B cell (primary cell): ENCODE measurements at places on chromosomes 6 and 20.

GRCh38 chr6:109125504-109125903 is 30.2 kb downstream of the CEP57L1 start:
- DNase-seq: no peak

- no peak for DNase-seq
These were observed 22.0 kb upstream of the CCDC167 start for GRCh38 chr6:37521674-37522073.

DNA sequence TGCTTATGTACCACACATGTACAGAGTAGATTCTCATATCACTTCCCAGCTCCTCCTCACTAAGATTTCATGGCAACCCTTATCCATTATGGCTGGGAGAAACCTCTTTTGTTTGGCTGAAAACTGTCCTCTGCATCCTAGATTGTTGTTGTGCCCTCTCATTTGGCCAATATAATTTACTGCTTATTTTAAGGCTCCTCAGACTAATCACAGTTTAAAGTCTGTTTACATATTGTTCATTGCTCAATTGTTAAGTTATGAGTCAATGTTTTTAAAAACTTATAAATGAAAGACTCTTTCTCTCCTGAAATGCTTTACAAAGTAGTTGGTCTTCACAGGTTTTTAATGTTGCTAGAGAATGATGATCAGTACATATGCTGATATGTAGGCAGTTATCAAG is 57.3 kb downstream of the FAM83B start:
- DNase-seq: no peak

DNA sequence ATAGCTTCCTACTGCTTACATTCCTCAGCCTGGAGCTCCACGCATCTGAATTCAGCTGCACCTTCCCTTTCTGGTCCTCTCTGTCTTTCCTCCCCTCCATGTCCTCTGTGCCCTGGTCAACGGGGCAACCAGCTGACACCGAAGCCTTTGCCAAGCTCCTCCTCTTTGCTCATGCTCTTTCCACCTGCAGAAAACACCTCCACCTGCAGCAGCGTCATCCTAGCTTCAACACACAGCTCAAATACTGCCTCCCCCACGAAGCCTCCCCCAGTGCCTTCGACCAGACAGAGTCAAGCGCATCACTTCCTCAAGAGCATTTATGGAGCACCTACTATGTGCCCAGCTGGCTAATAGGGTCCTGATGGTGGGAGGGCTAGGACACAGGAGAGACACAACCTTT is 9.2 kb downstream of the CDH22 start:
- no peak for DNase-seq

DNA sequence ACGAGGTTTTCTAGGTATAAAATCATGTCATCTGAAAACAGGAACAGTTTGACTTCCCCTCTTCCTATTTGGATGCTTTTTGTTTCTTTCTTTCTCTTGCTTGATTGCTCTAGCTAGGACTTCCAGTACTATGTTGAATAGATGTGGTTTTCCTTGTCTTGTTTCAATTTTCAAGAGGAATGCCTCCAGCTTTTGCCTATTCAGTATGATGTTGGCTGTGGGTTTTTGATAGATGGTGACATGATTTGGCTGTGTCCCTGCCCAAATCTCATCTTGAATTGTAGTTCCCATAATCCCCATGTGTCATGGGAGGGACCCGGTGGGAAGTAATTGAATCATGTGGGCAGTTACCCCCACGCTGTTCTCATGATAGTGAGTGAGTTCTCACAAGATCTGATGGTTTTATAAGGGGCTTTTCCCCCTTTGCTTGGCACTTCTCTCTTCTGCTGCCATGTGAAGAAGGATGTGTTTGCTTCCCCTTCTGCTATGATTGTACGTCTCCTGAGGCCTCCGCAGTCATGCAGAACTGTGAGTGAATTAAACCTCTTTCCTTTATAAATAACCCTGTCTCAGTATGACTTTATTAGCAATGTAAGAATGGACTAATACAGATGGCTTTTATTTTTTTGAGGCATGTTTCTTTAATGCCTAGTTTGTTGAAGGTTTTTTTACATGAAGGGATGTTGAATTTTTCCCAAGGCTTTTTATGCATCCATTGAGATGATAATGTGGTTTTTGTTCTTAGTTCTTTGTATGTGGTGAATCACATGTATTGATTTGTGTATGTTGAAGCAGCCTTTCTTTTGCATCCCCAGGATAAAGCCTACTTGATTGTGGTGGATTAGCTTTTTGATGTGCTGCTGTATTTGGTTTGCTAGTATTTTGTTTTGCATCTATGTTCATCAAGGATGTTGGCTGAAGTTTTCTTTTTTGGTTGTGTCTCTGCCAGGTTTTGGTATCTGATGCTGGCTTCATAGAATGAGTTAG is 239.1 kb downstream of the THBS2 start:
- no peak for DNase-seq

- no peak for DNase-seq
These were observed 28.6 kb upstream of the SIM1 start for GRCh38 chr6:100493206-100493888.
